ENCODE measurements at places on chromosomes 5 and 9.

- no peak for DNase-seq
These were observed 23.1 kb upstream of the RNF38 start for GRCh38 chr9:36423206-36423605.

DNA sequence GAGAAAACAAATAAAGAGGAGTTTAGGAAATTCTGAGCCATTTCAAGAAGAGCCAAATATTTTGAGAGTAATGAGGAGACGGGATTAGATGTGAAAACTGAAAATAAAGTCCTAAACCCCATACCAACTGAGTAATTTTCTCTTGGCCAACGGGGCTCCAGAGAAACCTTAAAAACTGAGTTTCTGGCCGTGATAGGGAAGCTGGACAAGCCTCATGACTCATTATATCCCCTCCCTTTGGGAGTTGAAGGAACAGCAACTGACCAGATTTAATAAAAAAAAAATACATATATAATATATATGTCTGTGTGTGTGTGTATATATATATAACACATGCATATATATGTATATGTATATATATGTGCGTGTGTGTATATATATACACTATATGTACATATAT, 119.6 kb downstream of the PRDM9 start:
- no peak for DNase-seq

DNA sequence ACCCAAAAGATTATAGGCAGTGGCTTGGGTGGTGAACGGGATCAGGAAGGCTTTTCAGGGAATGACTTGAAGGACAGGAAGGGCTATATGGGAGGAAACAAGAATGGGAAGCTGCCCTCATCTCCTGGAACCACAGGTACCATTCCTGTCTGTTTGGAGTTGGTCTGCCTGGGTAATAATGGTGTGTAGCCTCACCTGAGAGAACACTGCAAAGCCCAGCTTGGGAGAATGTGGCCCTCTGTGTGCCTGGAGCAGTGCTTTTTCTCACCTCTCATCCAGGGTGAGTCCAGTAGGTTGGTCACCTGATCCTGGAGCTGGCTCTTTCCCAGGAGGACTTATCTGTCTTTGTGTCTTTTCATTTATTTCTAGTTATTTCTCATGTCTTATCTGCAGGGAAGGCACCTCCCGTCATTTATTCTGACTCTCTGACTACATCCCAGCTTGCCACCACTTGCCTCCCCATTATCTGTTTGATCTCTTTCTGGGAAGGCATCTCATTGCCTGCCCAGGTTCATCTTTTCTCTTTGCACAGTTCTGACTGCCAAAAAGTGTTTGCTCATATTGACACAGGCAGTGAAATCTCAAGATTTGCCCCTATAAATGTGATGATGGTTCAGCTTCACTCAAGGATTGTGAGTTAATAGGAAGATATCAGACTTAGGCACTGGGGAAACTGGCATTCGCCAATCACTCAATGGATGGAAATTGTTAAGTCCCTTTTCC, 22.5 kb upstream of the OR2S2 start:
- no peak for DNase-seq

GRCh38 chr5:126998201-126998631, 32.1 kb downstream of the MARCHF3 start:
- DNase-seq = no peak

DNA sequence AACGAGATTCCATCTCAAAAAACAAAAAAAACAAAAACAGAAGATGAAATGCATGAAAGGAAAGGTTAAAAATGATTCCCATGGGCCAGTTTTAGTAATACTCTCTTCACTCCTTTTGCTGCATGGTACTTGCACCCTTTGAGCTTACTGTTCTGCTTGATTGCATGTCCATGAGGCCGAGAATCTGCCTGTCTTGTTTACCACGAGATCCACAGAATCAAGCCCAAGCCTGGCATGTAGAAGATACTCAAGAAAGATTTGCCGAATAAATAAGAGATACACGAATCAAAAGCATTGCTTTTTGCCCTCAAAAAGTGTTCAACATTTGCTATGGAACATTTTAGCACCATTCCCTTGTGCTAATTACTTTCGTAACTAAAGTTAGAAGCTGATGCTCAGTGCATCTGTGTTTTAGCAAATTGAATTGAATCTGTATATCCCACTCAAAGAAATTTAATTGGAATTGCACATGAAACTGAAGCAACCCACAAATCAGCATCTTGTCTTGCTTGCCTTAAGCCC, 1.1 kb downstream of the FAXDC2 start:
- no peak for DNase-seq

DNA sequence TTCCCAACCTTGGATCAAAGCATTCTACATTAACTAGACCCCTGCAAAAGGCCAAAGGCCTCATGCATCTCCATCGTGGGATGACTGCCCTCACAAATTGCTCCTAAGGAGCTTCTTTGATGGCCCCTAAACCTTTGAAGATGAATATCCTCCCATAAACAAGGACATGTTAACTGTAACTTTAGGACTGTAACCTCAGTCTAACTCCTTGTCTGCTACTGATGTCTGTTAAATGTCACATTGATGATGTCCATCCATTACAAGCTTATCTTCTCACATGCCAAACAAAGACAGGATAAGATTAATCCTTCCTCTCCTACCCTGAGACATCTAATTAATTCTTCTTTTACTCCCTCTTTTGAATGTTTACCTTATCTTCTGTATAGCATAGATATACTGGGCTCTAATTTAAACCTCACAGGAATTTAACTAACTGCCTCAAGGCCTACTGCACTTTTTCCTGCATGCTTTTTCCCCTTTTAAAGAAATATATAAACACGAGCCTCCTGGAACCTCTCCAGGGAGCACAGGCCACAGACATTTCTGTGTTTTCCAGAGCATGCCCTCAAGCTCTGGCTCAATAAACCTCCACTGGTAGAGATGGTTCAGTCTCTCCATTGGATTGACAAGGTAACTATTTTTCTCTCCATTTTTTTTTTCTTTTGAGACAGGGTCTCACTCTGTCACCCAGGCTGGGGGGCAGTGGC, 90.6 kb upstream of the SLC25A48 start:
- DNase-seq = no peak

DNA sequence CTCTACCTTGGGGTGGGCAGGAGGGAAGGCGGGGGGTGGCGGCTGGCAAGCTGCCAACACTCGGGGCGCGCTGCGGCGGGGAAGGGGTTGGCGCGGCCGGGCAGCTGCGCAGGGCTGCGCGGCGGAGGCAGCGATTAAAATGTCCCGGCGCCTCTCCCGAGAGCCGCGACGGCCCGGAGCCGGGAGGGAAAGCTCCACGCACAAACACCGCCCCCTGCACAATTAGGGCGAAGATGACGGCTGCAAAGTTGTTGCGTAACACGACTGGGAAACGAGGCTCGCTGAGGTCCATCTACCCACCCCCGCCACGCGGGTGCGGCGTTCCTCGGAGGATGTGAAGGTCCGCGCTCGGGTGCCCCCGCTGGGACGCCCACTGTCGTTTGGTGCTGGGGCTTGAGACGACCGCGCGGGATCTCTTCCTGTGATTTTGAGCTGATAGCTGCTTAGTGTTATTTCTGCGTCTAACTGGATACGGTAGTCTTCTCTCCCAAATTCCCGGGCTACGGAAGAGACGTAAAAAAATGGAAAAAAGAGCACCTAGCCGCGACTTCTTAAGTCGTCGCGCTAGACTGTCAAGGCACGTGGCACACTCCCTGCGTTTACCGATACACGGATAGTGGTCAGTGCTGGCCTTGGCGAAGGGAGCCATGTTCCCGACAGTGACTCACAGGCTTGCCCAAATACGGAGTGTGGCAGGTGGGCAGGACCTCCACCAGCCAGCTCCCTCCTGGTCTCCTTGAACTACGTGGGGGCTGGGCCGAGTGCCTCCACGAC, 958 bp upstream of the NFIL3 start:
- peak; percentile 53 for DNase-seq

GRCh38 chr9:117828466-117828865, 124.3 kb downstream of the TLR4 start:
- no peak for DNase-seq

- no peak for DNase-seq
These were observed 3.3 kb upstream of the SMC5 start for GRCh38 chr9:70255486-70255885.

- DNase-seq = no peak
These were observed 6.1 kb downstream of the SLC31A1 start for GRCh38 chr9:113227436-113227835.

DNA sequence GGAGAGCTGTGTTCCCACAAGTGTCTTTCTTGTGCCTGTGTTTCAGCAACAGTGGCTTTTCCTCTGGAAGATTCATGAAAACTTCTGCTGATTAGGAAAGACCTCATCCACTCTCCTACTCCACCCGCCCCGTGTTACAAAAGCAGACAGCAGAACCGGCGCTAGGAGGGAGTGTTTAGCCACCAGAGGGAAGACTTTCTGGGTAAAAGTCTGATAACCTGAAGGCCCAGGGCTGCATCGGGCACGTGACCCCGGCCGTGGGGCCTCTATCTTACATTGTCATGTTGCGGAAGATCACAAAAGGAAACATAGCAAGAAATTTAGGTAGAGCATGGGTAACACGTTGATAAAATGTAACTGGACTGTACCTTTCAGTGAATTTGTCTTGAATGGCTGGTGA, 32.0 kb upstream of the DMRT2 start:
- no peak for DNase-seq

GRCh38 chr9:16002816-16003215, 450.0 kb downstream of the CCDC171 start:
- no peak for DNase-seq

DNA sequence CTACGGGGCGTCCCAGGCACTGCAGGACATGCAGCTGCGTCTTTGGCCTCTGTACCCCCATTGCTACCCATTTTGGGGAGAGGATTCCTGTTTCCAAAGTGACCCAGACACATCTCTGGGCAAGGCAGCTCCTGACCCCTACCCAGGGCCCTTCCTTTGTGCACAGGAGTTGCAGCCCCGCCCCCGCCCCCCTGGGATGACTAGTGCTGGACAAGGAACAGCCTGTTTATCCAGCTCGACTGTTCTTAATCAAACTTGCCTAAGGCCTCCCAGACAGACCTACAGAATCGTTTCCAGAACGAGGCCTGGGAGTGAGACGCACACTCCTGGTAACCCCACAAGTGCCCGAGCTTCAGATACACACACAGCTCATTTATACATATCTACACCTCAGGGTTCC, 13.2 kb downstream of the DIPK1B start:
- no peak for DNase-seq

DNA sequence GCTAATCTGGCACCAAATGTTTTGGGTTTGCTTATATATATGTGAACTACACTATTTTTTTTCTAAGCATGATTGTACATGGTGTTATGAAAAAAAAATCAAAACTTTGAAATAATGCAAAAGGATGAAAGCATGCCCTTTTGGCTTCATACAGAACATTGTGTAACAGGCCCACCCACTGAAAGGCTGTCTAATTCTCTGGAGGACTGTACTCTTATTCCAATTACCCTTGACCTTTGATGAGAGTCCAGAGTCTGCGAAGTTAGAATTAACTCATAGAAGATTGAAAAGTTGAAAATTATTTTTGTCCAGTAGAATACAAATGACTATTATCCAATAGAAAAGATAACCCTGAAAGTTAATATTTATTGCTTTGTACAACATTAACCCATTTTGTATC, 117.4 kb downstream of the ADAMTS12 start:
- no peak for DNase-seq

GRCh38 chr5:42756606-42757601, at the start of gene CCDC152:
Gene CCDC152 (plus strand): TSS chr5:42756818. CDS start chr5:42759122, 2,304 bp downstream.
- peak; percentile 81 for DNase-seq

GRCh38 chr5:566636-567309, 42.5 kb upstream of the SLC9A3 start:
- DNase-seq = no peak

- DNase-seq = peak; percentile 51
These were observed 7.0 kb downstream of the MAMDC4 start for GRCh38 chr9:136858844-136859757.

DNA sequence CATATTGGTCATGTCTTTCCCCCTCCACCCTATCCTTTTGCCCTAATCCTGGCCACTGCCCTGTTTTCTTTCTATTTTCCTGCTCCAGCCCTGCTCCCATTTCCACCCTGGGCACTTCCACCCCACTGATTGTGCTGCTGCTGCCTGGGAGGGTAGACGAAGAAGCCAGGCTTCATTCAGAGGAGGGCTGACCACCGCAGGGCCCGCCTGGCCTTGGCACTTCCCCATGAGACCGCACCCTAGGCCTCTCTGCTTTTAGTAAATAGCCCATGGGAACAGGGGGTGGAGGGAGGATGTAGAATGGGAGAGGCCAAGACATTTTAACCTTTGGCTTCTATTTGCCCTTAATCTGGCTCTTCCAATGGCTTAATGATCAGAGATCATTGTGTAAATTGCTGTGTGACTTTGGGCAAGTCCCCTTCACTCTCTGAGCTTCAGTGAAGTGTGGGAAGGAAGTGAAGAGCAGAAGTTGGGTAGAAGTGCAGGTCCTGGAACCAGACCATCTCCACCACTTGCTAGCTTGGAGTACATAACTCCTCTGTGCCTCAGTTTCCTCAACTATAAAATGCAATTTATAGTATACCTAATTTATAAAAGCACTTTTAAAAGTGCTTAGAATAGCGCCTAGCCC, 13.6 kb upstream of the GPX3 start:
- no peak for DNase-seq

DNA sequence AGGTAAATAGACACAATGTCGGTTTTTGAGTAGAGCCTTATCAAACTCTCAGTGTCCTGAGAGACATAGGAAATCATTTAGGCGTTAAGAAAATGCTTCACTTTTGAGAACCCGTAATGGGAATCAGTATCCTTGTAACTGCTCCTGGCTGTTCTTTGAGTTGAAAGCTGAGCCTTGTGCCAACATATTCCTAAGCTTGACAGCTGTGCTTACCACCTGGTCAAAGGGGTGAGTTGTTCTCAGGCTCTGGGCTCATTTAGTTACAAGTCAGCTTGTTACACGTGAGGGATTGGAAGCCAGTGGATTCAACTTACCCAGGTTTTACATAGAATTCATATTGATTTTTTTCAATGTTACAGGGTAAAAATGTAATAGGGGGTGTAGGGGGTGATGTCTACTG, 145.9 kb downstream of the GABRB2 start:
- no peak for DNase-seq

DNA sequence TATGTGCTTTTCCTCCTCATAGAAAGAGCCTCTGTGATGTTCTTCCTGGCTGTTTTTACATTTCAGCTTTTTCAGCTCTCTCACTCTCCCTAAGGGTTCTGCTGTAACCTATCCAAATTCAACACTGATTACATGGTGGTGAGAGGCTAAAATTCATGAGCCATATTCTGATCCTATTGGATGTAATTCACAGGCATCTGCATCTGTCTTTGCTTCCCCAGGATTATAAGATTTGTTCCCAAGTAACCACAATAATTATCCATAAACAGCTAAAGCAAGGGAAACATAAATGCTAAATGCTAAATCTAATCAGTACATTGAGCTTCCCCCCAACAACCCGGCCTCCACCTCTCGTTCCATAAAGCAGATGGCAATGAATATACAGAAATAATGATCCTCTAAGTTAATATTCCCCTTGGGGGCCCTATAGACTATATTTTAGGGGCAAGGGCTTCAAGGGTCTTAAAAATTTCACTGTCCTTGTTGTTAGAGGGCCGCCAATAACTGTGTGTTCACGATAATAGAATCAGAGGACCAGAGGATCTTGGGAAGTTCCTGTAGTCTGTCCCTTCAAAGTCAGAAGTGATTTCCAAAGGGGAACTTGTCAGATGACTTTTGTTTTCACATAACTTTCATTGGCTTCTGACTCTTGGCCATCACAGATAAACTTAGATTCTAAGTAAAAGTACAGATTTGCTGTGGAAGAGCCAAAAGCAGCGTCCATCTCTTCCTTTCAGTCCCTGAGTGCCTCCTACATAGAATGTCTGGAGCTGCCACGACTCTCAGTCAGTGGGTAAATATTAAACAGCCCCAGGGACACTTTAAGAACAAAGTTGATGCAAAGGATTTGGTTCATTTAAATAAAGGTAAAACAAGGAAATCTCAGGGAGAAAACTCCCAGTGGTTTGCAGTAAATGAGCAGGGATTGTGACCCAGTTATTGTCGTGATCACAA, 125.6 kb downstream of the ALDH1A1 start:
- no peak for DNase-seq

Data from Calu3 (cell line).